Cortex of kidney (tissue), 1 donor: ENCODE measurements at places on chromosomes 6 and 20.

DNA sequence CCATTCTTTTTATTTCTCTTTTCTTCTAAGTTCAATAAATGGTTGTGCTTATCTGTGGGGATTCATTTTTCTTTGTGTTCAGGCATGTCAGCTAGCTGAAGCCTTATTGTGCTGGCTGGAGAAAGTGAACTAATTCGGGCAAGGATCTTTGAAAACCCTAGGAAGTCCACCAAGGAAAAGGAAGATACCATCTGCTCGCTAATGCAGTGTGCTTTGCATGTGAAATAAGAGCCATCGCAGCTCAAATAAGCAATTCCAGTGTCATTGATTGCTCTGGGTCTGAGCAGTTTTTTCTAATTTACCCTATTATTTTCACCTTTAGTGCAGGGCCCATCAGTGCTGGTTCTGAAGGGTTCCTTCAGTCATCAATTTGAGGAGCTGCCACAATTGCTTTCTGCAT lies 309.4 kb upstream of the SOX4 start:
- DNase-seq, result no peak

- no peak for DNase-seq
These were observed 703.8 kb downstream of the RFPL4B start for GRCh38 chr6:113050979-113051378.

- DNase-seq, result no peak
These were observed 128.9 kb downstream of the CD164 start for GRCh38 chr6:109253366-109253765.

GRCh38 chr6:161622779-161623178 lies 348.9 kb upstream of the AGPAT4 start:
- no peak for DNase-seq

DNA sequence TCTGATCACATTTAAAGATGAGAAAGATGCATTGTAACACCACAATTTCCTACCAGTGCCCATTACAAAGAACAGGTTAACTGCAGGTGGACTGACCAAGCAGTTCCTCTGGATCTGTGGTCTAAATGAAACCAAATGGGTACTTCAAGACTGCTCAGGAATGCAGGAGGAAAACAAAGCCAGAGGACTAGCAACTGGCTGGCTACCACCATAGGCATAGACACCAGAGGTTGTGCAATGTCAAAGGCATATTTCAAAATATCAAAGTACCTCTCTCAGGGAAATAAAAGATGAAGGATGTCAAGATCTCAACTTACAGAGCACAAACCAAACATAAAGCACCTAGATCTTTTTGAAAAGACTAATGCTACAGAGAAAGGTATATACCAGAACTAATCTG lies 65.5 kb downstream of the GMDS start:
- DNase-seq, result no peak

- no peak for DNase-seq
These were observed 257.3 kb downstream of the ATXN1 start for GRCh38 chr6:16503970-16504415.

GRCh38 chr6:37491171-37491829 lies 8.4 kb downstream of the CCDC167 start:
- no peak for DNase-seq

DNA sequence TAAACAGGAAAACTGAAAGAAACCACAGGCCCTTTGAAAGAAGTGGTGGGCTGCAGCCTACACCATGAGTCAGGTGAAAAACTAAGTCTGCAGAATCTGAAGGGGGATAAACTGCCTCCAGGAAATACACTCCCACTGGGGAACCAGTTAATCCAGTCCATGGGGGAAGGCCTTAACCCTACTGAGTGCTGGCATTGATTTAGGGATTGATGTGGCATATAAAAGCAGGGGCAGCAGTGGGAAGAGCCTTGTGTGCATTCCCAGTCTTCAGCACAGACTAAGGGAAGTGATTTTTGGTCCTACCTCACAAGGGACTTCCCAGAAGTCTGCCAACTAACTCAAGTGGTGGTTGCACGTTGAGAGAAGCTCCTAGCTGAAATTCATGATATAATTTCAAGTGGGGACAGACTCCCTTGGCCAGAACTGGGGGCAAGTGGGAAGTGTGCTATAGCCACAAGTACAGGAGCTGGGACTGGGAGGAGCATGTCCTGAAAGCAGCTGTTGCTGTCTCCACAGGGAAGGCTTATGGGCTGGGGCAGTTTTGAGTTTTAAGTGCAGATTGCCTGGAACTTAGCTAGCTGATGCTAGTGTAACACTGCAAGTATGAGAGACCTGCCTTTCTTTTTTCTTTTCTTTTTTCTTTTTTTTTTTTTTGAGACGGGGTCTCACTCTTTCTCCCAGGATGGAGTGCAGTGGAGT lies 31.2 kb downstream of the CITED2 start:
- DNase-seq, result no peak

GRCh38 chr6:89122625-89123024 lies 4.8 kb upstream of the SRSF12 start:
- DNase-seq, result no peak

GRCh38 chr6:39806278-39806677 lies 14.1 kb downstream of the DAAM2 start:
- no peak for DNase-seq

DNA sequence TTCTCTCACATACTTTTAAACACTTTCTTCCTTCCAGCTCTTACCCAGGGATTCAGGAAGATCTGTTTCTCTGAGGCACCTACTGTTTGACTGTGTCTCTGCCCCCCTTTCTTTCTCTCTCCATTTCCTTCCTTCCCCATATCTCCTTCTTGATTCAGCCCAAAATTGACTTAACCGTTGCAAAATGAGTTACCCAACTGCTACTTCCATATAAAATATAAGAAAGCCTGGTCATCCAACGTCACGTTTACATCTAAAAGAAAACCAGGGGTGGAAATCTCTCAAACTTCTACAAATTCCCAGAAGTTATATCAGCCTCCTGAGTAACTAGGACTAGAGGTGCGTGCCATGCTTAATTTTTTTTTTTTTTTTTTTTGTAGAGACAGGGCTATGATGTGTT lies 95.2 kb upstream of the INSM1 start:
- DNase-seq, result no peak

DNA sequence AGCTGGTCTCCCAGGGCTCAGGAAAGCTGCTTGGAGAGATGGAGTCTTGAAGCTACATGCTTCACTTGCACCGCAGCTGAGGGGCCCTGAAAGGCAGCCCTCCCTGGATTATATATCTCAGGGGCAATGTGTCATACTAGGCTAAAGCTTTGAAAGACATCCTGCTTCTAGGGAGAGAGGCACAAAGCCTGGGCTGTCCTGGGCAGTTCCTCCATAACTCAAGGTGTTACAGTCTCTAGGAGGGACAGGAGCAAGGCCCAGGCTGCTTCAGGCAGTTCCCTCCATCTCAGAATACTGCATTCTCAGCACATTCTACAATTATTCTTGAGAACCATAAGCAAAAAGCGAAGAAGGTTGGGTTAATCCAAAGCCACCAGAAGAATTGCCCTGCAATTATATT lies 22.0 kb upstream of the TXNDC5 start:
- DNase-seq, result no peak

DNA sequence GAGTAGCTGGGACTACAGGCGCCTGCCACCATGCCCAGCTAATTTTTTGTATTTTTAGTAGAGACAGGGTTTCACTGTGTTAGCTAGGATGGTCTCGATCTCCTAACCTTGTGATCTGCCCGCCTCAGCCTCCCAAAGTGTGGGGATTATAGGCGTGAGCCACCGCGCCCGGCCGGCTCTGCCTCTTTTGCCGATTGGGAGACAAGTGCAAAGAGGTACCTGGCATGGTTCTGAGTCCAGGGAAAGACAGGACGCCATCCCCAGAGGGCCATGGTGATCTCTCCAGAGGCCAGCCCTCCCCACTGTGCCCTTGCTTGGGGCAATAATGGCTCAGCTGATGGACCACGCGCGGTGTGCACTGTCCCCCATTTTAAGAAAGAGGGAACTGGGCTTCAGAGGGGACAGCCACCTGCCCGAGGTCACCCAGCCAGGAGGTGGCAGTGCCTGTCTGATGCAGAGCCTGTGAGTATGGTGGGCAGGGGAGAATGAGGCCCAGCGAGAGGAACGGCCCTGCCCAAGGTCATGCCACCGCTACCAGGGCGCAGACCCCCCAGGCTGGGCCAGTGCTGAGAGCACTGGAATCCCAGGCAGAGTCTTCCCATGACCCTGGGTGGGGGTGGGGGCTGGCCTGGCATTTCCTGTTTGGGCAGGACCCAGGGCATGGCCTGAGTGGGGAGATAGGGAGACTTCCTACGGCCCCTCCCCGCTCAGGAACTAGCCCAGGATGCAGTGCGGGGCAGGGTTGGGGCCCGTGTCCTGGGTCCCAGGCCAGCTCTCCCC lies 61.0 kb downstream of the SNAI1 start:
- DNase-seq, result no peak

DNA sequence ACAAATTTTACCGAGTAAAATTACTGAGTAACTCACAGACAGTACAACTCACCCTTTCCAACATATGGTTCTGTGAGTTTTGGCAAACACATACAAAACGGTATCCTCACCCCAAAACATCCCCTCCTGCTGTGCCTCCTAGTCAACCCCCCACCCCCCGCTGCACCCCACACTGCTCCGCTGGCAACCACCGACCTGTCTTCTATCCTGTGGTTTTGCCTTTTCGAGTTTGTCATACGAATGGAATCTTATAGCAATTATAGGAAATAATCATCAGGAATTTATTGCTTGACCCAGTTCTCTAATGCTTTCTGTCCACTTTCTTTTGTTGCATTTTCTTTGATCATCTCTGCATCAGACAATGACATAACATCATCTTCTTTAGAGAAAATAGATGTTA lies 312.3 kb downstream of the KIF16B start:
- DNase-seq, result no peak

GRCh38 chr6:152004896-152005295 lies 197.4 kb downstream of the ESR1 start:
- DNase-seq, result no peak

DNA sequence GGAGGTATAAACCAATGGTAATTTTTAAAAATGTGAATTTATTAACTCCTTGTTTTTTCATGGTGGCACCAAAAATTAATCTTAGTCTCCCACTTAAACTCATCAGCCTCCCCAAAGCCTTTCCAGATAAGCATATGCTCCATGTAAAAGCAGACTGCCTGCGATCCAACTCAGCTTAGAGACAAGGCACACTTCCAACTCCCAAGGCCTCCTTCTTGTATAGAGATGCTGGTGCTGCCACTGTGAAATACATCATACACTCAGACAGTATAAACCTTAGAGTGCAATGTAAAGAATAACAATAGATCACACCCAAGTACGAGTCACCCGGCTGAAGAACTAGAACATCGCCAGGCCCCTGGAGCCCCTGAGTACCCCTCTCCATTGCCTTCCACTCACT lies 2.0 kb downstream of the ANKRD6 start:
- DNase-seq, result no peak

- DNase-seq, result no peak
These were observed 646.3 kb downstream of the UTRN start for GRCh38 chr6:144931172-144932035.

DNA sequence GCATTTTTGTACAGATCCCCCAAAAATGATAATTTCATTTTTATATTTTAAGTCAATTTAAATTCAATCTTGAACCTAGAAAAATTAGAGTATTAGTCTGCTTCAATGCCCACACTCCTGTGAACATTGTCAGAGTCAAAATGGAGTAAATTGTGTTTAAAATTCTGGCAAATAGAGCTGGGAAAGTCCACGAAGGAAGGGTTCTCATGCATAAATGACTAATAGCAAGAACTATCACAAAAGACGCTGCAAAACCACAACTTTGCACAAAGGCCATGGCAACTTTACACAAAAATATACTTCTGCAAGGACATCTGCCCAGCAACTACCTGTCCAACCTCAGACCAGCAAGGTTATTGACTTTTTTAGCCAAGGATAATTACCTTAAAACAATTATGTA lies 203.2 kb upstream of the SMLR1 start:
- DNase-seq, result no peak

DNA sequence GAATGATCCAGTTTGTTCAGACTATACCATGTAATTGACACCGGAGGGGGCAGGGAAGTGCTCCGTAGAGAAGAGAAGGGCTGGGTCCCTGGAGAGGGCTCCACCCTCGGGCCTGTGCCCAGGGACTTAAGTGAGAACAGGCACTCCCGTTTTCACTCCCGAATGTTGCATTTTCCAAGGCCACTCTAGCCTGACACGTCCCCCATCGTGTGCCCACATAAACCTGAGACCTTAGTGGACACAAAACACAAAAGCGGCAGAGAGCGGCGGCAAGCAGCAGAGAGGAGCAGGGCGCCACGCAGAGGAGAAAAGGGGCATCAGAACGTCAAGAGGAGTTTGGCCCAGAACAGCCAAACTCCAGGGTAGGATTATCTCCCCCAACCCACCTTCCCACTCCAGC lies 1405.1 kb downstream of the GRIK2 start:
- DNase-seq, result no peak

DNA sequence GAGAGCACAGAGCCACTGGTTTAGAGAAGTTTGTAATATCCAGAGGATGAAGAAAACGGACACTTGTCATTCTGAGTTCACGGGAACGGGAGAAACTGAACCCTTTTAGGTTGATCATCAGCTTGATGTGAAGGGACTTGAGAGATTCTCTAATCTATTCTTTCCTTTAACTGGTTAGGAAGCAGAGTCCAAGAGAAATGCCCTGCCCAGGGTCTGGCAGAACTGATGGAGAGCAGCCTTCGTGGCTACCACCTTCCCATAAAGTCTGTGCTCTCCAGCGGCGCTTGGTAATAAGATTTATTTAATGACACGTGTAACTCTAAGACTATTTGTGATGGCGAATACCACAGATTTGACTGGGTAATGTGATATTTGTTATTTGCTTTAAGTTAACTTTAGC lies 36.0 kb downstream of the E2F3 start:
- DNase-seq, result no peak

GRCh38 chr6:72040111-72040510 lies 153.8 kb downstream of the RIMS1 start:
- DNase-seq, result no peak

DNA sequence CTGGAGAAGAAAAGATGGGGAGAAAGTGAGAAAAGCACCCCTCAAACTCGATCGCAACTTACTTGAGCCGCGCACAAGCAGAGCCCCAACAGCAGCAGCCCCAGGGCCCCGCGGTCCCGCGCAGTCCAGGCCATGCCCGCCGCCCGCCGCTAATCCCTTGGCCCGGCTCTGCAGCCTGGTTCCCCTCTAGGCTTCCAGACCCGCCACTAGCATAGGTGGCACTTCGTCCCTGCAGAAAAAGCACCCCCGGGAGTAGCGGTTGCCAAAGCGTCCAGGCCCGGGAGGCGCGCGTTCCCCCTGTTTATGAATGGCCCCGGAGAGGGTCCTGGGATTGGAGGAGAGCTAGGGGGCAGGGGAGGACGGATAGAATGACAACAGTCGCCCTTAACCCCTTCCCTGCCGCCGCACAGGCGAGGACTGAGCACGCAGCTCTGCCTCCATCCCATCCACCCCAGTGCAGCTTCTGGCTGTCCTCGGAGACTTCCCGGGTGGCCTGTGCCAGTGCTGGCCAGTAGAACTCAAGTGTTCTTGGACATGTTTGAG lies 19.9 kb downstream of the COL9A1 start:
- DNase-seq, result no peak

DNA sequence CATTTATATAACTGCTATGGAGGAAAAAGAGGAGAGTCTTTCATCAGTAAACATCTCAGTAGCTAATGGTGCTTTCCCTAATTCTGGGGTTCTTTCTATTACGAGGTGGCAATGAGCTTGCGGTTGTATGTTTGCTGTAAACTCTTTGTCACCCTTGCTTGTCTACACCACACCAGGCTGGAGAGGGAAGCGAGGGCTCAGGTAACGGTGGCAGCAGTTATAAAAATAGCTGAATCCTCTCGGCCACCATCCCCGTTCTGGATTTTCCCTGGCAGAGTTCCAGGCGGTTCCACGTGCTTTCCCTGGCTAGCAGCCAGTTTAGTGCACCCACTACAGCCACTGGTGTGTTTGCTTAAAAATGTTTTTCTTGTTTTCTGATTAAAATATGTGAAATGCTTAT lies 39.0 kb downstream of the MAS1 start:
- DNase-seq, result no peak
